ENCODE measurements at places on chromosomes 7 and 10.

DNA sequence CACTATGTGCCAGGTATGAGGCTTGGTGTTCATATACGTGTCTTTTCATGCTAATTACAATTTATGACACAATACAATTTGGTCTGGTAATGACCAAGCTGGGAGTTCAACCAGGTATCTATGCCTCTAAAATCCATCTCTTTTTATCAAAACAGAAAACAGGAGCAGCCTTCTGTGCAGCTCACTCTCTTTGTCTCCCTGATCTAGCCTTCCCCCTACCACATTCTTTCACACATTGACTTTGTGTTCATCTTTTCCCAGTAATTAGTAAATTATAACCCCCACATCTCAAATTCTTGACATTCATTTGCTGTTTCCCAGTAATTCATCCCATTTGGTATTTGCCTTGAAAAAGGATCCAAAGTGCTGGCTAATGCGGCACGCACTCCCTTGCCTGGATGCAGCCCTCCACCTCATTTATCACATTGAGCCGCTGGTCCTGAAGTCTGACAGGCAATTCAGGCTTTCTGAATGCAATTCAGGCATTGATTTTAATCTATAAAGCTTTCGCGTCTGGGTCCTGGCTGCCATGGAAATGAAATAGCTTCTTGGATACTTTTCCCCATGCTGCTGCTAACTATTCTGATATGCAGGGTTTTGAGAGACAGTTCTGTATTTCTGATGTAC is 112.5 kb upstream of the ANKRD1 start:
- no peak for DNase-seq

GRCh38 chr7:129101746-129102145 is 42.8 kb upstream of the TSPAN33 start:
- DNase-seq, result peak; percentile 42

- no peak for DNase-seq
Observed at GRCh38 chr7:102992938-102993717, 80.3 kb downstream of the LRRC17 start.

DNA sequence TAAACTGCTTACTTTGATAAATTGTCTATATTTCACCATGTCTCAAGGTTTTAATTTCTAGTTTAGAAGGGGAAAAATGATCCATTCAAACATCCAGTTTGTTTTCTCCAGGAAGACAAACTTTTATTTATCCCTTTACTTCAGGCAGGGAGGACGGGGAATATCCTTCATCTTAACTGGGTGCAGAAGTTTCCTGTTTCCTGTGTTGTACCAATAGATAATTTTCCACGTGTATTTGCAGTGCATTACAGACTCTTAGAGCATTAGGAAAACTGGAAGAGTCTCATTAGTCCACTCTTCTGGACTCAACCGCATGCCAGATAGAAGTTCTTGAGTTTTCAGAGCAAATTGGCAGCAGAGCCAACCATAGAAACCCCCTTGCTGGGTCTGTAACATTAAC is 39.4 kb upstream of the PIP4K2A start:
- DNase-seq, result no peak

GRCh38 chr7:129394101-129394500 is 40.1 kb upstream of the STRIP2 start:
- no peak for DNase-seq

- no peak for DNase-seq
Observed at GRCh38 chr10:44973323-44974081, 5.1 kb downstream of the DEPP1 start.

DNA sequence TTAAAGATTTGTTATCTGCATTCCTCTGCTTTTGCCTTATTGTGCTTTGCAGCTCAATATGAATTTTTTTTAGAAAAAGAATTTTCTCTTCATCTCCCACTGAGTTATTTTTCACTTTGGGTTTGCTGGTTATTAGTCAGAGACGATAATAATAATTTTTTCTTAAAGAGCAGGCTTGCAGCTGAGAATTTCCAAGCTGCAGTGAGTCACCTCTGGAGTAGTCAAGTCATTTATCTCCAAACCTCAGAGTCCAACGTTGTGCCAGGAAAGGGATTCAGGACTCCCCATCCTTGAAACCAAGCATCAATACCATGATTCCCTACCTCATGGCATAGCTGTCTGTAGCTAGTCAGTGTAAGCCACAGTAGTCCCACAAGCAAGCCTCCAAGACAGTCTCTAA is 15.2 kb upstream of the EGR2 start:
- no peak for DNase-seq

DNA sequence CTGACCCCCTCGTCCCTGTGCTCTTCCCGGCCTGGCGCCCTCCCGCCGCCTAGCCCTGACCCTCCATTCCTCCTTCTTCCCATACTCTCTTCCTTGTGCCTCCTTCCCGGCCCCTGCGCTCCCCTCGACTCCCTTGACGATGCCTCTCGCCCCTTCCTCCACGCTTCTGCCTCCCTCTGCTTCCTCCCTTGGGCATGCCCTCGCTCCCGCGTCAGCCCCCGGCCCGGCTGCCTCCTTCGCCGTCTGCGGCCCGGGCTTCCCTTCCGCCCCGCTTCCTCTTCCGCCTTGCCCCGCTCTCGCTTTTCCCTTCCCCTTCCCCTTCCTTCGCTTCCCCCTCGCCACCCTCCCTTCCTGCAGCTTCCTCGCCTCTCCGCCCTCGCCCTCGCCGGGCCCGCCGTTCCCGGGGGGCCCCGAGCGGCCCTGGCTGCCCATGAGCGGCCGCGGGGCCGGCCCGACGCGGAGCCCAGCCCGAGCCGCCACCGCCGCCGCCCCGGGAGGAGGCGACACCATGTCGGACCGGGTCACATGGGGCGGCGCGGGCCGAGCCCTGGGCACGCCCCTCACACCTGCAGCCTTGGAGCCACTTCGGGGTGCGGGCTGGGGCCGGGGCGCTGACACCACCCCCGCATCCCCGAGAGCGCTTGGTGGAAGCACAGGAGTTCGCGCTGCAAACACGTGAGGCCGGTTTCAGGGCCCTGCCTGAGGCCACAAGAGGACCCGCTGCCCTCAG is at the start of gene FBXW4:
Gene FBXW4 (minus strand): TSS at position 497 of the 730 bp plus-strand sequence. CDS start 65 bp downstream, at position 432.
- no peak for DNase-seq

DNA sequence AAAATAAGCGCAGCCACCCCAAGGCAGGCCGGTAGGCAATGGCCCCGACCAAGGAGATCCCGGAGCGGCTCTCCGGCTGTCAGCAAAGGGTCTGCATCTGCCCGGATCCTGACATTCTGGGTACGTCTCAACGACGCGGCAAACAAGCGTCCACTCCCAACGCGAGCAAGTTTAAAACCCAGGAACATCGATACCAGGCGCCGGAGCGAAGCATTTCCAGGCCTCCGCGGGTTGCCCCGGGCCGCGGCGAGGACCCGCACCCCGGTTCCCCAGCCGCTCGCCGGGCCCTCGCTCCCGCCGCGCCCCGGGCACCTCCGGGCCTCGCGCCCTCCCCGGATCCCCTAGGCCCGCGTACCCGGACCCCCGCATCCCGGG is 453 bp downstream of the URGCP start:
- DNase-seq, result peak; percentile 32

DNA sequence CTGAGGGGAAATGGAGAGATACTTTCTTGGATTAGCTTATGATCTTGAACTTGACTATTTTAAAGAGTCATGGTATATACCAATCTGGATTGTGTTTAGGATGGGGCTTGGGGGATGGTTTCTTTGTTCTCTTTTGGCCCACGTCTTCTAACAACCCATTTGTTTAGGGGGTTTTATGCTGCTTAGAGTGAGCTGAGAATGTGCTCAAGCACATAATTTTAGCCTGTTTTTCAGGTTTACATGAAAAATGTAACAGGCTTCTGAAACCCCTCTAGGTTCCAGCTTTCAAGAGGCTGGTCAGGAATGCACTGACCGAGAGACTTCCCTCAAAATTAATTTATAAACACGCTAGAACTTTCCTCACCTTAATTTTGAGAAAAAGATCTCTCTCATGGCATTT is 94.3 kb downstream of the AUTS2 start:
- DNase-seq, result no peak

DNA sequence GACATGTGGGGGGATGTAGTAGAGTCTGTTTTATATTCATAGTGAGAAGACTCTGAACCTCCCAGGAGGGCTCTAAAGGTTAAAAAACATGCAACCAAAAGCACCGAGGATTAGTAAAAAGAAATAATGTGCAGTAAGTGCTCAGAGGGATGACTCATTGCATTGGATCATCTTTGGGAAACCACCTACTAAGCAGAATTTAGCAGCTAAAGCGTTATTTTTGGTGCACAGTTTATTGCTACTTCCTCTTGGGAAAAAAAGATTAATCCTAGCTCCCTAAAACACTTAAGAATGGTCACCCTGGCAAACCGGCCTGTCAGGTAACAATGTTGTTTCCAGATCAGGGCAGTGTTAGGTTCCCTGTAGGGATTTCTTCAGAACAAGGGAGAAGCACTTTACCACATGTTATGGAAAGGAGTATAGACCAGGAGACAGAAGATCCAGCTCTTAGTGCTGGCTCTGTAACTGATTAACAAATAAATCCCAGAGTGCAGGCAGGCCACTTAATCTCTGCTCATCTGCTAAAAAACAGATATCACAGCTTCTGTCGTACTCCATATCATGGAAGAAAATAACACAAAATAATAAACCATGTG is 44.8 kb upstream of the FAM133B start:
- DNase-seq, result no peak

DNA sequence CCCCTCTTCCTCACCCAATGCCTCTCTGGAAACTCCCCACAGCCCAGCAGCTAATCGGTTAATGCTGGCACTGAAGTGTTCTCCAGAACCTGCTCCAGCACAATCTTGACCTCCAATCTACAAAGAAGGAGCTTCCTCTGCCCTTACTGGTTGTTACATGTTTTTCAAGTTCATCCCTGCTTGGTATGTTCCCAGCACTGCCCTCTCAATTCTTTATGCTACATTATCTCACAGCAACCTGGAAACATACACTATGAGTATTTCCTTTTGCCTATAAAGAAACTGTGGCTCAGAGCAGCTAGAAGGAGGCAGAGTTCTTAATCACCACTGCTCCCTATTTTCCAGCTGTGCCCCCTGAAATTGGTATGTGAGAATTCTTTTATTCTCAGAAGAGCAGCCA is 84.1 kb upstream of the KMT2E start:
- DNase-seq, result no peak

DNA sequence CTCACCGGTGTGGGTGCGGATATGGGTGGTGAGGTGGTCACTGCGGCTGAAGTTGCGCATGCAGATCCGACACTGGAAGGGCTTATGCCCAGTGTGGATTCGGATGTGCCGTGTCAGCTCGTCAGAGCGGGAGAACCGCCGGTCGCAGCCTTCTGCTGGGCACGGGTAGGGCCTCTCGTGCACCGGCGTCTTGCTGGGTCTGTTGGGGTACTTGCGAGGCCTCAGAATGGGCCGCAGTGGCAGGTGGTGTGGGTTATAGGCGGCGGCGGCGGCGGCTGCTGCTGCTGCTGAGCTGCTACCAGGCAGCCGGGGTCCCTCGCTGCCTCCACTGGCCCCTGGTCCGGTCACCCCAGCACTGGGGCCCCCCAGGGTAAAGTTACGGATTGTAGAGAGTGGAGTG is 2.7 kb downstream of the EGR2 start:
- no peak for DNase-seq

GRCh38 chr7:4747746-4748145 is 27.7 kb upstream of the AP5Z1 start:
- no peak for DNase-seq
